Nucleus accumbens (tissue), 56 donors: ENCODE measurements at places on chromosomes 2 and 18.

GRCh38 chr2:205079173-205079572 is 533.9 kb downstream of the PARD3B start:
- DNase-seq: no peak

GRCh38 chr2:171958475-171958874 is 36.2 kb downstream of the HAT1 start:
- no peak for DNase-seq

GRCh38 chr18:36895606-36896005 is 66.7 kb downstream of the KIAA1328 start:
- no peak for DNase-seq

GRCh38 chr2:231613663-231614558 is 21.2 kb downstream of the TEX44 start:
- DNase-seq: peak; percentile 83

DNA sequence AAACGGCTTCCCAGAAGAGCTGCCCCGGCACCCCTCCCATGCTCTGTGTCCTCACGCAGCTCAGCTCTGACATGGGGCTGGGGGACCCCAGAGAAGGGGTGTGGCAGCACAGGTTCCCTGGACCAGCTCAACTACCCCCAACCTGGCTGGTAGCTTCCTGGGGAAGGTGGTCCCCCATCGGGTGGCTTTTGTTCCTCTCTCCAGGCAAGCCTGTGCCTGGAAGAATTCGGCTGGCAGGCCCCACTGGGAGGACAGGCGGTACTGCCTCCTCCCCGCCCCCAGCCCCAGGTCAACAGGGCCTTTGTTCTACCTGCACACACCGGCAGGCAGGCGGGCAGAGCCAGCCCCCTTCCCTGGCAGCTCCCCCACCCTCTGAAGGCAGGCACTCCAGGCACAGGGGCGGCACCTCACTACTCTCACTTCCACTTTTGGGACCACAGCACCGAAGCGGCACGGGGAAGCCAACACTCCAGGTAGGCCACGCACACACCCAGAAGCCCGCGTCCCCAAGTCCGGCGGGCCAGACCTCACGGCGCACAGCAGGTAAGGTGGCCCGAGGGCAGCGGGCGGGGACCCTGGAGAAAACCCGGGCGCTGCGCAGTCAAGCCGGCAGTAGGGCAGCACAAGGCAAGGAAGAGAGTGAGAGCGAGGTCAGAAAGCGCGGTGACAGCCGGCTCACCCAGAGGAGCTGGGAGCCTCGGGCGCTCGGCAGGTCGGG is 1.3 kb downstream of the HS6ST1 start:
- no peak for DNase-seq

DNA sequence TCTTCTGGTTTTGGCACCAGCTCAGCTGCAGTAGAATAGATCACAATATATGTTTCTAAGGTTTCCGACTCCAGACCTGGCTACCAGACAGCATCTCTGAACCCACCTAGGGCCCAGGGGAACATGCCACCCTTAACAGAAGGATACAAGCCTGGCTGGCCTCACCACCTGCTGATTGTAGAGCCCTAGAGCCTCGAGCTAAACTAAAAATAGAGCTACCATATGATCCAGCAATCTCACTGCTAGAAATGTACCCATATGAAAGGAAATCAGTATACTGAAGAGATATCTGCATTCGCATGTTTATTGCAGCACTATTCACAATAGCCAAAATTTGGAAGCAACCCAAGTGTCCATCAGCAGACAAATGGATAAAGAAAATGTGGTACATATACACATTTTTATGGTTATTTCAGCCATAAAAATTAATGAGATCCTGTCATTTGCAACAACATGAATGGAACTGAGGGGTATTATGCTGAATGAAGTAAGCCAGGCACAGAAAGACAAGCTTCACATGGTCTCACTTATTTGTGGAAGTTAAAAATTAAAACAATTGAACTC is 242.4 kb upstream of the SLC39A10 start:
- DNase-seq: no peak

GRCh38 chr2:174328114-174328960 is 6.4 kb upstream of the SP9 start:
- DNase-seq: no peak

DNA sequence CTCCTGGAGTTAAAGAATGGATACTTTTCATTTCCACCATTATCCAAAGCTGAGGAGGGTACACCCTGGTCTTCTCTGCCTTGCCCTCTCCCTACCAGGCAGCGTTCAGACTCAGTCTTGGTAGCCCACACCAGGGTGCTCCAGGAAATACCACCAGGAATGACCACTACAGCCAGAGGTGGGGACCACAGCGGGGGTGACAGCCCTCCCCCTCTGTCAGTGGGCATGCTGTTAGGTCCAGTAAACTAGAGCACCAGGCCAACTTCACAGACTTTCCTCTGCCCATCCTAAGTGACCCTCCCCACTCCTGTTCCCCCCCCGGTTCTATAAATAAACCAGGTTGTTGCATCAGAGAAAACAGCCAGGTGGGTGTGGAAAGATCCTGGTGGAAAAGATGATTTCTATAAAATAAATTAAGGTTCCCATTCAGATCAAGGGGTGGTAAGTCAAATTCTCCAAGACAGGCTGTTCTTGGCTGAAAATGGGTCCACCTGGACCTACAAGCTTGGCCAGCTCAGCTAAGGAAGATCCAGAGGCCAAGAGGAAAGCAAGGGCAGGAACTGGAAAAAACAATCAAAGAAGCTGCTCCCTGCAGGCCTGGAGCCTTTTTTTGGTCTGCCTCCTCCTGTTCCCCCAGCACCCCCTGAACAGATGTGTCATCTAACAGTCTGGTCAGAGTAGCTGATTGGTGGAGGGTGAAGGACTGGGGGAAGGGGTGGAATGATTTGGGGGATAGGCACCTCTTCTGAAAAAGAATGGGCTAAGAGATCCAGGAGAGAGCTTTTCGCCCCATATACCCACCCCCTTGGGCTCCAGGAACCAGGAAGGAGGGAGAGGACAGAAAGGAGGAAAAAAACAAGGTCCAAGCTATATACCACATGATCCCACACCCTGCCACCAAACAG is 2.3 kb downstream of the RAB11FIP5 start:
- no peak for DNase-seq

DNA sequence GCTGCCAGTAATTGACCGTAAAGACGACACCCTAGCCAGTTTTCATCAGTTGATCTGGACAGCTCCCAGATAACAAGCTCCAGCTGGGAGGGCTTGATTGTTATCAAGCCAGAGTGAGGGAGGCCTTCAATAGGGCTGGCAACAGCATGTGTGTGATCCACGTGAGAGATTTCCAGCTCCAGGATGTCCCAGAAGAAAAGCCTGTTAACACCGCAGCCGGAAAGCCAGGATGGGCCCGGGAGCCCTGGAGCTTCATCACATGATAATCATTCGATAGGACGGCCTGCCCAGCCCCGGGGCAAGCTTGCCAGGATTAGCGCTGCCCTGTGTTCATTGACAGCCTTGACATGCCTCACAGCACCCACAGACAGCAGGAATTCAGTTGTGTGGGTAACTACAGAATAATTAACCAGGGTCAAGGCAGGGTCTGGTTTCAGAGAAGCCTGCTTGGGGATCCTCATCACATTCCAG is 182.5 kb downstream of the C1D start:
- no peak for DNase-seq

DNA sequence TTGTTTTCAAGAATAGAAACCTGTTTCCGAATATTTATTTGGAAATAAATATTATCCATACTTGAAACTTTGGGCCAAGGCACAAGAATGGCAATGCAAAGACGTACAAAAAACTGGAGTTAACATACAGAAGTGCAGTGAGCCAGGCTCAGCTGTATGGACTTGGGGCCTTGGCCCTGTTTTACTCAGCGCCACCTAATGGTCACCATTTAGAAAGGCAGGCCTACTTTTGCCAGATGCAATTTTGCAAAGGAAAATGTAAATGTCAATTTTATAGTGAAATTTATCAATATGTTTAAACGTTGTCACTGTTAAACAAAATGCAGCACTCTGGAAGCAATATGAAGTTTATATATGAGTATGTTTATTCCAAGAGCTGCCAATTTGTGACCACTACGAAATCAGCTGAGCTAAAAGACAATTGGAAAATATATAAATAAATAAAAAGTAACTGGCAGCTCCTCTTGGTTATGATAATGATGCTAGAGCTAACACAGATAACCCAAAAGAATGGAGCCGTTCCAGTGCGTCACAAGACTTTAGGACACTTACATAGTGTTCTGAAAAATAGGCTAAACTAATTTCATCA is 155.0 kb downstream of the ARHGAP15 start:
- DNase-seq: no peak

- DNase-seq: no peak
These were observed 9.3 kb downstream of the GPN1 start for GRCh38 chr2:27638037-27638637.

DNA sequence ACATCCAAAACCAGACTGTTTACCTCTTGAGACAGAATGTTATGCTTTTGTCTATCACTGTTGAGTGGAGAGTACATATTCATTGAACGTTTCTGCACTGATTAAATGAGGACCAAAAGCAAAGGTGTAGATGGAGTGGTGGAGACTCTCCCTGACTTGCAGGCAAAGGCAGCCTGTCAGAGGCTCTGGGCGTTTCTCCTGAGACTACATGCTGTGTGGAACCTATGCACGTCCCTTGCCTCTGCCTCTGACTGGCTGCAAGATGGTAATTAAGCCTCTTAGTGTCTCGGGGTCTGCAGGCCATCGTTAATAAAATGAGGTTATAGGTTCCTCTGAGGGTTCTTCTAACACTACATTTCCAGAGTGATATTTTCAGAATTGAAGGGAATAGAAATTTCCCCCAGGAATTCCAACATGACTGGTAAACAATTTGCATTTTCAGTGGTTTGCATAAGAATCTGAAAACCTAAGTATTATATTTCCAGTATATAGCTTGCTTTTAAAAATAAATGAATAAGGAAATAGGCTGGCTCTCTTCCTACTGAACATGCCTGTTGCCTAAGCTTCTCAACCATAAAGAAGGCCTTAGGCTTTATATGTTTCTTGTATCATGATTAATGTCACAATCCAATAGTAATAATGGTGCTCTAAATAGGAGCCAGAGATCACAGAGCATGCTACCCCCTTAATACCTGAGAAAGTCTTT is 107.4 kb downstream of the FTCDNL1 start:
- no peak for DNase-seq

GRCh38 chr2:237291138-237291792 is 122.7 kb downstream of the COL6A3 start:
- no peak for DNase-seq

GRCh38 chr2:190889175-190889943 is 8.7 kb downstream of the GLS start:
- no peak for DNase-seq

DNA sequence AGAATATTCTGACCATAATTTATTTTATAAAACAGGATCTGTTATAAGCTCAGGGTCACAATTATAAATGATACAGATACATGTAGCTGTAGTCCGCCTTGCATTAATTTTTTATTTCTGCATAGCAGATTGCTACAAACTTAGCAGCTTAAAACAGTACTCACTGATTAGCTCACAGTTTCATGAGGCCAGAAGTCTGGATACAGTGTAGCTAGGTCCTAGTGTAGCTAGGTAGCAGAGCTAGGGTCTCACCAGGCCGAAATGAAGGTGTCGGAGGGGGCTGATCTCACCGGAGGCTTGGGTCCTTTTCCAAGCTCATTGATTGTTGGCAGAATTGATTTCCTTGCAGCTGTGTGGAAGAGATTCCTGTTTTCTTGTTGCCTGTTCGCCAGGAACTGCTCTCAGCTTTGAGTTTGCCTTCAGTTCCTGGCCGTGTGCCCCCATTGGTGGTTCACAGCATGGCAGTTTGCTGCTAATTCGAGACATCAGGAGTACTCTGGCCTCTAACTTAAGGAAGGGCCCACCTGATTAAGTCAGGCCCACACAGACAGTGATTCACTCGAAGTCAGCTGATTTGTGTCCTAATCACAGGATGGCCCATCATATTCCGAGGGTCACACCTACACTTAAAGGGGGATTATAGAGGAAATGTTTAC is 18.4 kb downstream of the NAPG start:
- no peak for DNase-seq

DNA sequence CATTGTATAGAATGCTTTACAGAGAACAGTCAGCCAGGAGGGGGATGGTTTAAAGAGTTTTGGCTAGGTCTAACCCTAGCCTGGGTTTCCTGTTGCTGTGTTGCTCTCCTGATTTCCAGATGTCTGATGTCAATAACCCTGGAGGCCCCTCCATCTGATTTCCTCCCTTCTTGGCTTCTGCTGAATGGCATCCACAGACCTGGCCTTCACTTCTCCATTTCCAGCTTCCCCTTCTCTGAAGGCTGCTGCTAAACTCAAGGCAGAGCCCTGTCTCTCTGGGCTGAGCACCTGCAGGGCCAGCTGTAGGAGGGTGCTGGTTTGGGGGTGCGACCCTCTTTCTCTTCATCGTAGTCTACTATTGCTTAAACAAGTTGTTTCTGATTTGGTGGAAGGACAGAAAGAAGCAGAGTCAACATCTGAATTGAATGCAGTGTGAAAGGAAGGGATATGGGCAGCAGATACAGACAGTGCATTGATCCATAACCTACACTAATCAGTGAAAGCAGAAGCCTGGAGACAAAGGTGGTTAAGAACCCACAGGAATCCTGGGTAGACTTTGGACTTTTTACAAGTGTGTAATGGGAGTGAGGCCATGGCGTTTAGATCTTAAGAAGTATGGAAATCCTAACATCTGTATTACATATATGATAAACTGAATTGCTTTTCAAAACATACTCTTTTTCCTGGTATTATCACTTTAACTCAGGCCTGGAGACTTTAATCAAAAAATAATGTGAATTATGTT is 153.6 kb downstream of the HRH4 start:
- DNase-seq: no peak

GRCh38 chr2:166170356-166170755 is 42.5 kb upstream of the SCN1A start:
- DNase-seq: no peak

DNA sequence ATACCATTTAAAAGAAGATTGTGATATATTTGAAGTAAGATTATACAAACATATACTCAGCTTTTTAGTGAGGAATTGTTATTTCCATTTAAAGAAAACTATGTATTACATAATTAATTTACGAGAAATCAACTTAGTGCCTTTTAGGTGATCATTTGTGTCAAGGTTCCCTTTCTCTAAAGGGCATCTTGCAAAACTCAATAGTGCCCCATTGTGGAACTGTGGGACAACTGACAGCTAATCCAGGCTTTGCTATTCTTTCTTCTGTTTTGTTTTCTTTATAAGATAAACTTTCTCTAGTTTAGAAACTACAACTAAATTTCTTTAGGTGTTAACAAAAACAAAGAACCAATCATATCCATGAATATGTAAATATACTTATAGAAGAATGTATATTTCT is 24.3 kb upstream of the VIT start:
- no peak for DNase-seq

GRCh38 chr2:174485788-174486562 is 854 bp downstream of the GPR155 start:
- peak; percentile 26 for DNase-seq

DNA sequence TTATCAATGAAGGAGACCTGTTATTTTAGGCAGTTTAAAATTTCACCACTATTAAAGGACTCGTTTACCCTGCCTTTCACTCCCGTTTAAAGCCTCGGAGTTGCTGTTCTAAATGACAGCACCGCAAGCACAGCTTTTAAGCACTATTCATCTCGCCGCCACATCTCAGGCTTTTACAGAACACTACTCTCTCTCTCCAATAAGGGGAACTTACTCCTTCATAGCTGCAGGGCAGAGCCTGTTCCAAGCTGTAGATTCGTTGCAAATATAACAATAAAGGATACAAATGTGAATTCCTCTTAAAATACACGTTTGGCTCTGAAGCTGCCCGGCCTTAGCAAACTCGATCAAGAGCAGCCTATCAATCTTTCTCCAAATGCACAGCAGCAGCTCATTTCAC is 271.8 kb downstream of the ZNF521 start:
- DNase-seq: no peak

GRCh38 chr2:126809340-126809739 is 89.3 kb upstream of the TEX51 start:
- no peak for DNase-seq

GRCh38 chr18:46156124-46156745 is 52.0 kb downstream of the HAUS1 start:
- DNase-seq: no peak
